ELF-1 (cell line): ENCODE measurements at places on chromosomes 1 and 21.

DNA sequence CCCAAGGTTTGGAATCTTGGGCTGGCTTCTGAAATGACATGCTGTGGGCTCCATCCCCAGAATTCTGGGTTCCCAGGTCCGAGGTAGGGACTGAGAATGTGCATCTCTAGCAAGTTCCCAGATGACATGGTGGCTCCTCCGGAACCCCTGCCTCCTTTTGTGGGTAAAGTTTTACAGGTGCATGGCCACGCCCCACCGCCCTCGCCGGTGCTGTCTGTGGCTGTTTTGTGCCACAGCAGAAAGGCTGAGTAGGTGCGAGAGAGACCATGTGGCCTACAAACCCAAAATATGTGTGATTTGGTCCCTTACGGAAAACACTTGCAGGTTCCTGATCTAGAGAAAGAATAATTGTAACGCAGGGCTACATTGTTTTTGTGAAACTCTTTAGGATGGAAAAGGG, 30.9 kb downstream of the SKI start:
- no peak for DNase-seq

GRCh38 chr1:37478890-37479254, 4.5 kb downstream of the ZC3H12A start:
- no peak for DNase-seq

DNA sequence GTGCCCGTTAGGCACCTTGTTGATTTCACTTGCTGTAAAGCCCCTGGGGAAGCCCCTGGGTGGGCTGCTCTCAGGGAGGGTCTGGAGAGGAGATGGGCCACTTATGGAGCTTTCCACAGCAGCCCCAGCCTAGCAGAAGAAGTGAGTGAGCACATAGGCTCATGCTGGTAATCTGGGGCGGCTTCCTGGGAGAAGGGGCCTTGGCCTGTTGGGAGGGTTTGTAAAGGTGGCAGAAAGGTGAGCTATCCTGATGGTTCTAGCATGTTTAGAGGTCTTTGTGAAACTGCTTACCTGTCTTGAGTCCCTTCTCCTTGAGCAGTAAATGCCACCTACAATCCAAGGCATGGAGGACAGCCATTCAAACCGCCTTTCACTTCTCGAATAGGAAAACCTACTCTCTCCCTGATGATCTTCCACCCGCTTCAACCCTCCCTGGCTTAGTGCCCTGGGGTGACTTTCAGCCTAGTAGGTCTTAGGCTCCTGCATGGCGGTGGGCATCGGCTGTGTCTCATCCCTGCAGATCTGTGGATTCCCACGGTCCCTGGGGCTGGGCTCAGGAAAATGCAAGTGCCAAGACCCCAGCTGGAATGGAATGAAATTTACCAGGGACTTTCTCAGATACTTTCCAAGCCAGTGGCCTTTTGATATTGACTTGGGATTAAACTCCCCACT, 87.6 kb upstream of the SELENON start:
- DNase-seq = no peak

DNA sequence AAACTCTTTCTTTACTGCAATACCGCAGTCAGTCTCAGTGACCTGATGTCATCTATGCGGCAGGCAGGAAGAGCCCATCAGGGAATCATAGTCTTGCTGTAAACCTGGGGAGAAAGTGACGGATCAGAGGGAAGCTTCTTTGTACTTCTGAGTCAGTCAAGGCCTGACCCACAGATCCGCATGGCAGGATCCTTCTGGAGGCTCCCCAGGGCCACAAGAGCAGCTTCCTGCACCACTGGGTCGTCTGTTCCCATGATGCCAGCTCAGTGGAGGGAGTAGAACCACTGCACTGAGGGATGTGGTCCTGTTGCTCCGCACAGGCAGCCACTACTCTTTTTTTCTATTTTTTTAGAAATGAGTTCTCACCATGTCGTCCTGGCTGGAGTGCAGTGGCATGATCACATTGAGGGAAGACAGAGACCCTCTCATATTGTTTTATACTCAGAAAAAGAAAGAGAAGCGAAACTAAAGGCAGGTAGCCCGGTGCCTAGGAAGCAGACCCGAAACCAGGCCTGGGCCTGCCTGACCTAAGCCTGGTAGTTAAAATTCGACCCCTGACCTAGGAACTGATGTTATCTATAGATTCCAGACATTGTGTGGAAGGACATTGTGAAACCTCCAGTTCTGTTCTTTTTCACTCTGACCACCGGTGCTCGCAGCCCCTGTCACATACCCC, 6.3 kb upstream of the ERVH48-1 start:
- DNase-seq = peak; percentile 69
